D341Med (cell line): ENCODE measurements at places on chromosomes 5 and 9.

DNA sequence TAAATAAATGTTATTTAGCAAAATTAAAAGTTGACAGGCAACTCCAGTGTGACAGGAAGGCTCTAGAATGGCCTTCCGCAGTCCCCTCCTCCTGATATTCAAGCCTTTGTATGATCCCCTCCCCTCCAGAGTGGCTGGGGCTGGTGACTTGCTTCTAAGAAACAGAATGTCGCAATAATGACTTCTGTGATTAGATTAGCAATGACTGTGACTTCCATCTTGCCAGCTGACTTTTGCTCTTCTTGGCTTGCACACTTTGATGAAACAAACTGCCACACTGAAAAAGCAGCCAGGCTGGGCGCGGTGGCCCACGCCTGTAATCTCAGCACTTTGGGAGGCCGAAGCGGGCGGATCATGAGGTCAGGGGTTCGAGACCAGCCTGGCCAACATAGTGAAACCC lies 106.5 kb upstream of the LARP1 start:
- DNase-seq = no peak

DNA sequence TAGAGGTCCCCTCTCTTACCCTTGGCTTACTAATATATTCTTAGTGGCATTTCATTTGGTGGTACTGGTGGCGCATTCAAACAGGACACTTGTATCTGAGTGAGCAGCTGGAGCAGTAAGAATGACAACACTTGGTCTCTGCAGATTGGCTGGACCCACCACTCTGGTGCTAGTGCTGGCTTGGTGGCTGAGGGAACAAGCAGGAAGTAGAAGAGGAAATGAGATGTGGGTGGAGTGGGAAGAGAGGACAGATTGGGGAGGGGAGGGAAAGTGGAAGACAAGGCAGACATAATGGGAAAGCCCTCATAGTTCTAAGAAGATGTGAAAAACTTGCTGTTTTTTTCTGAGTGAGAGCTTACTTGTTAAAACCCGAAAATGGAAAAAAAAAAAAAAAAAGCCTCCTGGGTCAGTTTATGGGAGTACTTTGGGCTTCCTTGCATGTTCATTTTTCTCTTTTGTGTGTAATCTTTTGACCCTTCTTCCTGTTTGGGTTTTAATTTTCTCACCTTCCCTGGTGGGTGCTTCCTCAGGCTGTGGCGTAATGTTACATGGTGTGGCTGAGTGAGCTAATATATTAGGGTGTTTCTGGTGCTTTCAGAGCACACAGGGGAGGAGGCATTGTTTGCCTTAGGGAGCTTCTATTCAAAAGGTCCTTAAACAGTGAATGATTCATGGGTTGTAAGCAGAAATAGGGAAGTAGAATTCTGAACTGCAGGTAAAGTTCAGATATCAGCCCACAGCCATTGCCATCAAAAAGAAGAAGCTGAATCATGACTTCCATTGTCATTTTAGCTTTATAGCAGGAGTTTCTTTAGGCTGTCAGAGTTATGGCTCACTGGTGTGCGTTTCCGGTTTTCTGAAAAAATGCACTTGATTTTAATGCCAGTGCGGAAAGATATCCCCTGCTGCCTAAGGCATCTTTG lies 52.3 kb downstream of the TLE4 start:
- DNase-seq = no peak

DNA sequence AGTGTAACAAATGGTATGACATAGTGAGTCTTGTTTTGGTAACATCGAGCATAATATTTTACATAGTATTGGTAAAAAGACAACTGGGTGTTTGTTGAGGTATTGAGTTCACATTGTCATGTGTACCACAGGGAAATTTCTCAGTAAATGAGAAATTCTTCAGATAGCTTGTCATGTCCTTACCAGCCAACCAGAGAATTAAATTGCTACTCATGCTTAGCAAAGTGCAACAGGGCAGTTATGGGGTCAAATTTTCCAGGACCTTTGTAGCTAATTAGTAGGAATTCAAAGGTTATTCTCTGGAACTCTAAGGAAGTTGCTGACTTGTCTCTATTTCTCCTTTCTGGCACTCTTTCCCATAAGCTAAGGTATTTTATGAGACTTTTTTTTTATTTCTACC lies 595.7 kb downstream of the EFNA5 start:
- DNase-seq = no peak

- no peak for DNase-seq
Measured at GRCh38 chr5:71972777-71973473, 134.3 kb upstream of the MAP1B start.

- no peak for DNase-seq
Measured at GRCh38 chr9:93093127-93093876, 2.7 kb upstream of the CARD19 start.

DNA sequence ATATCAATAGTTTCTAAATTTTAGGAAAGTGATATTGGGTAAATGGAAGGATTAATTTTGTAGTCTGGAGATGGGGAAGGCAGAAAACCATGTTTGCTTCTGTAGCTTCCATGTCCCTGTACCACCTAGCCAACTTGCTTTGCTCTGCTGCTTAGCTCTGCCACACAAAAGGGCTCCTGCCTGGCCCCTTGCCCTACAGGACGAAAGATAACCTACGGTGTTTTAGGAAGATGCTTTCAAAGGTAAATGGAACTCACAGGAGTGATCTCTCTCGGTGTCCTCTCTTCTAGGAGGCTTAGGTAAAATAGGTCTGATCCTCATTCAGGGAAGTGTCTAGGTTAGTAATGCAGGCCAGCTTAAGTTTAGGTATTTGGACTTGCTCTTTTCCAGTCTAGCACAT lies 37.8 kb upstream of the DMXL1 start:
- no peak for DNase-seq

GRCh38 chr5:173794901-173795416 lies 93.2 kb upstream of the CPEB4 start:
- no peak for DNase-seq

DNA sequence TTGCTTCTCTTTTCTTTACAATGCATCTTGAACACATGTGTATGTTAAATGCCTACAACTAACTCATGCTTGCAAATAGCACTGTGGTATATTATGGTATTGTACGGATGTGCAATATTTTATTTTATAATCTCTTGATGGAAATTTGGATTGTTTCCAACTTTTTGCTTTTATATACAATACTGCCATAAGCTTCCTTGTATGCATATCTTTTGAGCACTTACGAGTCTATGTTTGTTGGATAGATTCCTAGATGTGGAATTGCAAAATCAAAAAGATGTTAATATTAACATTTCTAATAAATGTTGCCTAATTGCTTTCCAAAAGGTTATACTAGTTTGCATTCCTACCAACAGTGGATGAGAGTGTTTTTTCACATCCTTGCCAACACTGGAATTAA lies 3.4 kb upstream of the GALNT12 start:
- no peak for DNase-seq

DNA sequence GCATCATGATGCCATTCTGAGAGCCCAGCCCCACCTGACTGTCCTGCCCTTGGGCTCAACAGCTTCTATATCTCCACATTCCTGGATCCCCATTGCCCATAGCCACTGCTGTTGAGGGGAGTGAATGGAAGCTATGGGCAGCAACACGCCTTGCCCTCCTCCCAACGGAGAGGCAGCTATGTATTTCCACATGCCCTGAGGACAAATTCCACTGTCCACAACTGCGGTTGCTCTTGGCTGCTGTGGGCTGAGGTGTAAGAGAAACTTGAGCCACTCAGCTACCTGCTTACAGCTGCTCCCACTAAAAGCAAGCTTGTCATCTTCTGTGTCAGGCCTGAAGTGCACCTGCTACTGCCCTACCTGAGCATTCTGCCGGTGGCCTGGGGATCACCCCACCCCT lies 222.9 kb downstream of the PSAT1 start:
- DNase-seq = no peak

DNA sequence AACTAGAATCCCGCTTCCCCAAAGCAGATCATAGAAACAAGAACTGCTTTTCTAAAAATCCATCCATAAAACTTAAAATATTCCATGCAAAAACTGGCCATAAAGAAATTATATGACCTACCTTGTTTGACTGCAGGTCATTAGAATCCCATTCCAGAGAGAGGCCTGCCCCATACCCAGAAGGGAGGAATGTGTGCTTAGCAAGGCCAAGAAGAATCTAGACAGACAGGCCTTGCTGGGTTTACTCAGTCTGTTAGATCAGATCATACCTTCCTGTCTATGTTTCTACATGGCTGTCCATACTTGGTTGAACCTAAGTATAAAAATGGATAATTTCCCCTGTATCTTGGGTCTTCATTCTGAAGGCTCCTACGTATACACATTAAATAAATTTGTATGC lies 358.8 kb upstream of the TRPC7 start:
- DNase-seq = no peak

GRCh38 chr5:164671640-164672039 lies 1166.2 kb downstream of the MAT2B start:
- DNase-seq = no peak

- DNase-seq = no peak
Measured at GRCh38 chr5:175015028-175015685, 290.8 kb downstream of the MSX2 start.

DNA sequence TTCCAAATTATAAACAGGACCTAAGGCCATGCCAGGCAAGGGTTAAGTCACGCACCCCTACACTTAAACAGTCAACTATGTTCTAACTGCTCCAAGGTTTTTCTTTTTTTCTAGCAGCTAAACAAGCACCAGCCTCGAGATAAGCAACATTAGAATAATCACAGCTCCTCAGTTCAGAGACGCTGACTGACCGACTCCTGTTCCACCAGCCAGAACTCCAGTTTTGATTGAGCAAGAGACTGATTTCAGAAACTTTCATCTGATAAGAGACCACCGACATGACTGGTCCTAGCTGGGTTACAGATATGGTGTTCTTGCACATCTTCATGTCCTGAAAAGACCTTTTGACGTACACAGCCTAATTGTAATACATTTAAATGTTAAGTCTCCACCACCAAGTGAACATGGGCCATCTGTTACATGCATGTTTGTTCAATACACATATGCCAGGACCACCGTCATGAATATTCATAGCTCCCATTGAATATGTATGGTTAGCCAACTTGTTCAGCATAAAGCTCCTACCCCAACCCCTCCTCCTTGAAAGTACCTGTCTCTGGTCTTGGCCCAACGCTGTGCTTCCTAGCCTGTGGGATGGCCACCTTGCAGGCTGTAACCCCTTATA lies 23.7 kb upstream of the OTULINL start:
- DNase-seq = no peak

DNA sequence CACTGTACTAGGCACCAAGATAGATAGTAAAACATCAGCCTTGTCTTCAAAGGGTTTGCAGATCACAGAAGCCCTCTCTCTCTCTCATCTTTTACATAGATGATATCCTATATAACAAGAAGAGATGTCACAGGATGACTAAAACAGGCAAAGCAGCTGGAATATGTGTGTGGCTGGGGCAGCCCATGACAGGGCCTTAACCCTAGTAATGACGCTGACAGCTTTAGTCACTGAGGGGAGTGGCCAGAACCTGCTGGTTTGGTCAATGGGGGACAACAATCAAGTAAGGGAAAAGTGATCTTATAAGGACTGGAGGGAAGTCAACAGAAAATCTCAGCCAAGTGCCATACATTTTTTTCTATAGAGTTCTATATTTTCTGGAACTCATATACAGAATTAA lies 41.9 kb upstream of the RIC1 start:
- no peak for DNase-seq

- no peak for DNase-seq
Measured at GRCh38 chr9:100104314-100104713, 5.3 kb downstream of the INVS start.

GRCh38 chr5:181173027-181173419 lies 25.6 kb downstream of the OR2V2 start:
- no peak for DNase-seq

- no peak for DNase-seq
Measured at GRCh38 chr9:82154573-82154972, 166.0 kb downstream of the SPATA31D1 start.
